ENCODE measurements at places on chromosomes 4 and X.

DNA sequence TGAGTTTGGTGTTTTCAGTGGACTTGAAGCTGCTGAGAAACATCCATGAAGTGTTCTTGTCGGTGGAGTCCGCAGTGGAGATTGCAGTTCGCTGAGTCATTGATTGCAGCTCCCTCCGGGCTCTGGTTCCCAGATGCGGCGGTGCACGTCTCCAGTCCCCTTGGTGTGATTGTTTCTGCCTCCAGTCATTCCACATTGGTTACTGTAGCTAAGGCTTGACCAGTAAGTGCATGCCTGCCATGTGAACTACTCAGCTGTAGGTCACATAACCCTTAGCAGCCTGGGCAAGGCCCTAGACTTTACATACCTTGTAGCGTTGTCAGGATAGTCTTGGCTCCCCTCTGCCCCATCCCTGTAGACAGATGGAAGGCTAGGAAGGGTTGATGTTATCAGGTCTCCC is 53.8 kb upstream of the CLCN4 start:
- no peak for DNase-seq

DNA sequence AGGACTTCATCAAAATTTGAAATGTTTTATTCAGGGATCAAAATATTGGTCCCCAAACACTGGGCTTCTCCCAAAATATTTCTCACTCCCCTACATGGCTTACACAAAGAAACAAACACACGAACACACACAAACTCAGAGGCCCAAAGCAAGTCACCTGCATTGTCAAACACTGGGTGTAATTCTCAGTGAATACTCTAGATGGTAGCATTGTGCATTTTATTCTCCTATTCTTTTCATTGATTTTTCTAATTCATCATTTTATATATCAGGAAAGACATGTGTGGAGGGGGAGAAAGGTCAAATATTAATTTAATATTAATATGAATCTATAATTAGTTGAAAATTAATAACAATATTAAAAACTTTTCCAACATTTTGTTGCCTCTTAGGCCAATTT is 72.3 kb upstream of the TNMD start:
- DNase-seq: peak; percentile 22

DNA sequence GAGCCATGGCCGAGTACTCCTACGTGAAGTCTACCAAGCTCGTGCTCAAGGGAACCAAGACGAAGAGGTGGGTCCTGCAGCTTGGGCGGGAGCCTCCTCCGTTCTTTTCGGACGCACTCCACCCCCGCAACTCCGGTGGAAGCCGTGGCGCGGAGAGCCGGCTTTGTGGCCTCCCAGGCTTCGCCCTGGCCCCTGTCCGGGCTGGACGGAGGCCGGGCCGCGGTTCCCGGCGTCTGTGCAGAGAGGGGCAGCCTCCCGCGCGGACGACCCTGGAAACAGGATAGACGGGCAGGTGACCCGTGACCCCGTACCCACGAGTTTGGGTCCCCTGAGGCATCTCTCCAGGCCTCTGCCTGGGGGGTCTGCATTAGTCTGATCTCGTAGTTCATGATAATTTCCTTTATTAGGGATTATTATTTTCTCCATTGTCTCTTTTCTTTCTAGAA is 356 bp downstream of the FRG1 start:
- no peak for DNase-seq

DNA sequence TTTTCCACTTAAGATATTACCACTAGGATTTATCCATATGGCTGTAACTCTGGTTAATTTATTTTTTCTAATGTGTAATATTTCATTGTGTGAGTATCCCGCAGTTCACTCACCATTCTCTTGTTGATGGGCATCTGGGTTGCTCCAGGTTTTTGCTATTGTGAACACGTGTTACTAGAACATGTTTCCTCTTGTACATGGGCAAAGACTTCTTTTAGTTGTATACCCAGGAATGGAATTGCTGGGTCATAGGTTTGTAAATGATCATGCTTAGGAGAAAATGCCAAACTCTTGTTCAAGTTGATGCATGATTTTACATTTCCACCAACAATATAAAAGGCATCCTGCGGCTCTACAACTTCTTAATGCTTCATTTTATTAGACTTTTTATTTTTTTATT is 26.8 kb downstream of the SYNPO2 start:
- no peak for DNase-seq
